ENCODE measurements at places on chromosomes 4 and X. TPM values are rescaled to one million over a fixed set of nuclear protein-coding genes. Genes with fewer than 3 reads are reported as not detected.

Gene CLGN
- polyA plus RNA-seq, result 4.3 TPM

Gene LRCH2
- 15.3 TPM for polyA plus RNA-seq

Gene UGT2A1
- polyA plus RNA-seq, result 8.6 TPM

Gene C4orf51
- not detected for polyA plus RNA-seq

Gene CHRDL1
- polyA plus RNA-seq, result 12.9 TPM

Gene LIMCH1
- polyA plus RNA-seq, result 121 TPM

Gene CFAP99
- 0.80 TPM for polyA plus RNA-seq

Gene PPEF2
- polyA plus RNA-seq, result 0.58 TPM

Gene PDLIM3
- 4.0 TPM for polyA plus RNA-seq

Gene CLDN2
- 65.7 TPM for polyA plus RNA-seq

Gene GLRA3
- polyA plus RNA-seq, result not detected

Gene SEL1L3
- 26.1 TPM for polyA plus RNA-seq

Gene PARM1
- 47.6 TPM for polyA plus RNA-seq

Gene VAMP7
- polyA plus RNA-seq, result 51.1 TPM

Gene MTNR1A
- 1.7 TPM for polyA plus RNA-seq

Gene NXF2
- 0.71 TPM for polyA plus RNA-seq

DNA sequence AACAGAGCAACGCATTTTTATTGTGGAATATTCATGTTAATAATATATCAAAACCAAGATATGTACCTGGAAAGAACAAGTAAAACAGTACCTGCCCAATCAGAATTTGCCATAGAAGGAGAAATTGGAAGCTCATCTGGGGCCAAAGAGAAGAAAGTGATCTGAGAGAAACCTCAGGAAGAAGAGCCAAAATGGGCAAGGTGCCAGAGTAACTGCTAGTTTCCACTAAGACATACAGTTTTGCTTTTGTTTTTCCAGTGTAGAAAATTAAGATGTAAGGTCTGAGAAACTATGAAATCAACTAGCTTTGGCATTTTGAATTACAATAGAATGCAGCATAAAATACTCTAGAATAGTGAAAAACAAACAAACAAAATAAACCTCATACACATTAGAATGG lies 2201.2 kb downstream of the ARAP2 start:
- no peak for DNase-seq

GRCh38 chr4:157196046-157196445 lies 24.5 kb upstream of the GRIA2 start:
- DNase-seq, result no peak

DNA sequence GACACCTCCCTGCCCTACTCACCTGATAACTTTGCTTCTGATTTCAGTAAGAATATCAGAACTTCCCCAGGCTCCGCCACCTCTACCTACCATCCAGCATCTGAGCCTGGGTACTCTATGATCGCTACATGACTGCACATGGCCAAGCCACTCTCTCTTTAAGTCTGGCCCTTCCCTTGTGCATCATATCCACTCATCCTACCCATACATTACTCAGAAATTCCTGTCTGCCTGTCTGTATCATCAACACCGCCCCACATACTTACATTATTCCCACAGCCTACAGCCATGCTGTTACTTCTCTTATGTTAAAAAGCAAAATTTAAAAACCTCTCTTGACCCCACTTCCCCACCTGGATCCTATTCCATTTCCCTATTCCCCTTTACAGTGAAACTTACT lies 84.7 kb downstream of the SCD5 start:
- DNase-seq, result no peak

GRCh38 chr4:68476191-68476590 lies 28.9 kb downstream of the TMPRSS11E start:
- no peak for DNase-seq

- DNase-seq, result no peak
These were observed 8.3 kb downstream of the MPP1 start for GRCh38 chrX:154797006-154797405.

DNA sequence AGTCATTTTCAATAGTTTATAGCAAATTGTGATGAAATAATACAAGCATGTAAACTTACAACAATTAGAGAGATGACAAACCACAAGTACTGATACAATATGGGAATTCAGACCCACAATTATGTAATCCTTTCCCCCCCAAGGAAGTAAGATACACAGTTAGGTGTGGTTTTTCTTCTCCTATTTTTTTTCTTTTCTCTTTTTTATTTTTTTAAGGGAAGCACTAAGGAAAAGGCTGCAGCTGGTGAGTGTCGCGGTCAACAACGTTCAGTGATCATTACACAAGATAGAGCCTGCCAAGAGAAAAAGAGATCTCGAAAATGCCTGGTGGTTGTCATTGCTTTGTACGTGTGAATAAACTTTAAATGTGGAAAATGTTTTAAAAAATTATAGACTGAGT lies 9.8 kb downstream of the NDNF start:
- DNase-seq, result no peak

DNA sequence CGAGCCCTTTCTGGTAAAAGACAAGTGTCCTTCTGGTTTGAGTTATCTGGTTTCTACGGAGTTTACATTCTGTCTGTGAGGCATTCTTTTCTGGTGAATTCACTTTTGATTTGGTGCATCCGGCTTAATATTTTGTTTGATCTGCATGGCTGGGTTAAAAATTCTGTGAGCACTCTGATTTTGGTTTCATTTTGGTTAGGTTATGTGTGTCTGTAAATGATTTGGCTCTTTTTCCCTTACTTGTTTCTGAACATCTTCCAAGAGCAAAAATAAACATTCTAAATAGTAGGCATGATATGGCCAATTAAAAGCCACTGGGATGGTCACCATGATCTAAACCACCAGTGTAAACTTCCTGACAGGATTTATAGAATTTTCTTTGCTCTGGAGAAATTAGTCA lies 85.7 kb upstream of the PTPN13 start:
- DNase-seq, result no peak

DNA sequence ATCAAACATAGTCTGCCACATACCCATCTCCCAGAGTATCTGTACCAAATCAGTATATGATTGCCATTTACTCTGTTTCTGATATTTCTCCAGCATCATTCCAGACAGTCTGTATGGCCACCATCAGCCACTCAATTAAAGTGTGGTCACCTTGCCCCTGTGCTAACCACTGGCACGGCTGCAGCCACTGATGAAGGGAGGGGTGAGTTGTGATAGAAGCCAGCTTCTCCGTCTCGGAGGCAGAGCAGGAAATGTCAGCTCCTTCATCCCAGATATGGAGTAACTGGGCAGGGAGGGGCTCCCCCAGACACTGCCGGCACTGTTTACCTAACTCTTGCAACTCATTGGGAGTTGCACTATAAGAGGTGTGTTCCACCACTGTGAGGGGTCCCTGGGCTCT lies 30.3 kb downstream of the CXCL13 start:
- no peak for DNase-seq

DNA sequence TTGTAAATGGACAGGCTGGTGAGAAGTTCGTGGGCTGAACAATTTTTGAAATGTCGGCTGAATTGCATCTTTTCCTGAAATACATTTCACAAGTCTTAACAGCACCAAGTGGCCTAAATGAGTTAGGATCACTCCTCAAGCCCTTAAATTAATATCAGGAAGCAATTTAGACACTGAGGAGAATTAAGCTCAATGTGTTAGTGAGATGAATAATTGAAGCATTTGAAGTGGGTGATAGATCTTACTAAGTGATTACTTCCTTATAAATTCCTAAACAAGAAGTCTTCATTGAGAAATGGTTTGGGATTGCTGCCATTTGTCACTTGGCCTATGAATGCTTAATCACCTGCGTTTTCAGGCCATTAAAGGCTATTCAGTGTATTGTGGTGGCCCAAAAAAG lies 116.8 kb downstream of the NAA11 start:
- DNase-seq, result no peak

DNA sequence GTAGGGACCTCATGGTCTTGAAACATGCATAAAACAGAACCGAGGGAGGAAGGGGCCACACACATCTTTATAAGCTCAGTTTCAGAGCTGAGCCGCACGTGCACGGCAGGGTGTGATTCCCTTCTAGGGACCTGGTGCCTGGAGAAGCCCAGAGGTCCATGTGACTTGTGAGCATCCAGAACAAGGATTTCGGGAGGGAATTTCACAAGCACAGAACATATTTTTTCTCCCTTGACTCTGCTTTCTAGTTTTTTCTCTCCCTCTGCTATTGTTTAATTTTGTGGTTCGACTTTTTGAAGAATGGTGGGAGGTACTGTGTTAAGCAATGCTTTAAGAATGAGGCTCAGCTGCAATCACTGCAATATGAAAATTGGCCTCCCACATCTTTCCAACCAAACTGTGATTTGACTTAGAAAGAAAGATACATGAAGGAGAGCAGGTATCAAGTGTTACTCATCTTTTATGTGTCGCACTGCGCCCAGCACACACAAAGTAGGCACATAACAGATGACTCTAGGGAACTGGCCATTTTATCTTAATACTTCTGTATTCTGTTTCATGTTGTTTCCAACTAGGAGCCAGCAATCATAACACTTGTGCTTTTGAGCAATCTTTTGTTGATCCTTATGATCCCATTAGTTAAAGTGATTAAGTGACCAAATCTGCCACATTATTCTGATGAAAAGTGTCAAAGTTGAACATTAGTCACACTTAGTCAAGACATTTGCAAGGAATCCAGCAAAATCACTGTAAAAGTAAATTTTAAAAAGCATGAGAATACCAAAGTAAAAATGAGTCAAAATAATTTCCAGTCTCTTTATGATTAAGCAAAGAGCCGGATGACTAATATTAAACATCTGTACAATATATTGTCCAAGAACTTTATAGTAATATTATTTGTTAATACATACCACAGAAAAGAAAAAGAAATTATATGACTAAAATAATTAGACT lies 86.4 kb downstream of the SHISA3 start:
- no peak for DNase-seq

- no peak for DNase-seq
These were observed 7.1 kb downstream of the CCDC160 start for GRCh38 chrX:134244043-134244442.

GRCh38 chr4:2290974-2291704 lies 29.2 kb upstream of the MXD4 start:
- DNase-seq, result no peak

- DNase-seq, result no peak
These were observed 25.8 kb upstream of the KLHL34 start for GRCh38 chrX:21683941-21684340.

DNA sequence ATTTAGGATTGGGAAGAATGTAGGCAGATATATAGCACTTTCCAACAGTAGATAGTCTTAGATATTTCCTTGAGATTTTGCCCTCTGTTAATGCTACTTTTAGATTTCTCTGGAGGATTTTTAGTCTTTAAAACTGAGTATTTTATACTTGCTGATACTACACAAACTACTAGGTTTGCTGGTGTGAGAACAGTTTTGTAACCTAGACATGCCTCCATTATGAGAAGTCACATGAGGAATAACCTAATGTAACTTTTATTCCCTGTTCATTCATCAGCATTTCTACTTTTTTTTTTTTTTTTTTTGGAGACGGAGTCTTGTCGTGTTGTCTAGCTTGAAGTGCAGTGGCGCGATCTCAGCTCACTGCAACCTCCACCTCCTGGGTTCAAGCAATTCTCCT lies 137.2 kb downstream of the RAPGEF2 start:
- DNase-seq, result no peak

- DNase-seq, result no peak
These were observed 46.1 kb downstream of the KLF3 start for GRCh38 chr4:38710053-38710452.

DNA sequence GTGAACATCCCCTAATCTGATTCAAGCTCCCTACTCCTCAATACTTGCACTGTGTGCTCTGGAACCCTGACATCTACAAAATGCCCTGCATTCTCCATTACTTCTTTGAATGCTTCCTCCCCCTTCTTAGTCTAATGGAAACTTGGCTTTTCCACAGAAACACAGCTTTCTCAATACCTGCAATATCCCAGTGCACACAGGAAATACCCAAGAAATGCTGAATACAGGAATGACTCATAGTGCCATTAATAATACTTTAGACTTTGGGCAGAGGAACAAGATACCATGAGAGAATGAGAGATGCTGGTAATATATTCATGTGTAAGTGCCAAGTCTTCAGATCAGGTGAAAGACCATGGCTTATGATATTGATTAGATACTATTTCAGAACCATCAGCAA lies 5.6 kb downstream of the QRFPR start:
- no peak for DNase-seq

DNA sequence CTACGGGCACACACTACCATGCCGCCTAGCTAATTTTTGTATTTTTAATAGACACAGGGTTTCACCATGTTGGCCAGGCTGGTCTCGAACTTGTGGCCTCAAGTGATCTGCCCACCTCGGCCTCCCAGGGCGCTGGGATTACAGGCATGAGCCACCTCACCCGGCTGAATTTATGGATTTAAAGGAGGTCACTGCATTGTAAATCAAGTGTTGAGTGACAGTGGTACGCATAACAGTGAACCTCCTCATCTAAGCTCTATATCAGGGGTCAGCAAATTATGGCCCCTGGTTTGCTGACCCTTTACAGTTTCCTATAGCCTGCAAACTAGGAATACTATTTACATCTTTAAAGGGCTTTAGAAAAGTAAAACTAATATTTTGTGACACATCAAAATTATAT lies 2.6 kb upstream of the UXT start:
- no peak for DNase-seq

- peak; percentile 52 for DNase-seq
These were observed 84.6 kb downstream of the TSPAN5 start for GRCh38 chr4:98573791-98574190.

DNA sequence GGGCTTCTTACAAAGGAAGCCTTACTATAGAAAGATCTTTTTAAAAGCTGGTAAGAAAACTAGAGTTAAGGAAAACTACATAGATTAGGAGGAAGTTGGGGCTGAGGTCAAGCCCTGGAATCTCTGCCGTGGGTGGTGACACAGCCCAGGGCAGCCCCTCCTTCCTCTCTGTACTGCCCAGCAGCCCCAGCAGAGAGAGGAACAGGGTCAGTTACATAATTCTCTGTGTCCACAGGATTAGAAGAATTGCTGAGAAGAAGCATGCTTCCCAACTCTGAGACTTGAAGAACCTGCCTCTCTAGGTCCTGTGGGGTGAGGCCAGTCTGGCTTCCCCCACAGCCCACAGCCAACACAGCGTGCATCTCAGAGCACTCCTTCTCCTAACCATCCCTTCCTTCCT lies 9.2 kb upstream of the ABLIM2 start:
- DNase-seq, result no peak

DNA sequence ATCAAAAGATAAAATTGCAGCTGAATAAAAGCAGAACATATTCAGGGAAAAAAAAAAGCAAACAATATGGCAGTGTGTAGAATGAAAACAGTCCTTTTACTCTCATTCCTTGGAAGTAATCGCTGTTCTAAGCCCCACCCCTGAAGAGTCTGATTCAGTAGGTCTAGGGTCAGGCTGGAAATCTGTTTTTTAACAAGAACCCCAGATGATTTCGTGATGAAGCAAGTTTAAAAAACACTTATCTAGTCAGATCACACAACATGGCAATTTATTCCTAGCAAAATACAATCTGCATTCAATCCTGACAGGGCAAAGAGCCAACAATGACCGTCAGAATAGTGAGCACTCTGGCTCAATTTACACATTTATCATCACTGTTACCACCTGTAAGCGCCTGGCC lies 16.1 kb downstream of the FAM120C start:
- no peak for DNase-seq
